ENCODE measurements at places on chromosomes 1 and 21.

DNA sequence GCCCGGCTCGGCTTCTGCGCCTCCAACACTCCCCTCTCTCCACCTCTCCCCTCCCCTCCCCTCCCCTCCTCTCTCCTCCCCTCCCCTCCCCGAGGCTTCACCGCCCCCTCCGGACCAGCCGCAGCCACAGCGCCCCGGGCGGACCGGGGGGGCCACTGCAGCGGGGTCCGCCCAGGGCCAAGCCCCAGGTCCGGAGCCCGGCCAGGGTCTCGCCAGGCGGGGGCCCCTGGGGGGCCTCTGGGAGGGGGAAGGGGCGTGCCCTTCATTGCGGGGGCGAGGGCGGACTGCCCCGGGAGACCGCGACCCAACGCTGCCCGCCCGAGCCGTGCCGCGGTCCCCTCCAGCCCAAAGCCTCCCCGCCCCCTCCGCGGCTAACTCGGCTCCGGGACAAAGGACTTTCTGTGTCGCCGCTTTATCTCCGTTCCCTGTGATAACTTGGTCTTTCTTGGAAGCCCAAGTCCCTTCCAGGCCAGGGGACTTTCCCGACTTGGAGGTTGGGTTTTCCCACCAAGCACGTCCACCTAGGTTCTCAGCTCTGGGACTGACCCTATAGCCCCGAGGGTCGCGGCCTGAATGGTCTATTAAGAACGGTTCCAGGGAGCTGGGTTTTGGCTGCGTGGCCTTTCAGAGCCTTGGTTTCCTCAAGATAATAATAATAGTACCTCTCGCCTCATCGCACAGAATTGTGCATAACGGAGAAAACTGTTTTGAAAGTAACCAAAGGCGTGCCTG lies at the start of gene UBQLN4:
Gene UBQLN4 (minus strand): TSS at position 31 of the 732 bp plus-strand sequence. CDS start 97 bp downstream, outside the sequence.
- DNase-seq: peak; percentile 84

- no peak for DNase-seq
Measured at GRCh38 chr1:21621051-21621450, 48.1 kb downstream of the RAP1GAP start.

- peak; percentile 38 for DNase-seq
Measured at GRCh38 chr1:65065524-65066418, 82.2 kb upstream of the AK4 start.

DNA sequence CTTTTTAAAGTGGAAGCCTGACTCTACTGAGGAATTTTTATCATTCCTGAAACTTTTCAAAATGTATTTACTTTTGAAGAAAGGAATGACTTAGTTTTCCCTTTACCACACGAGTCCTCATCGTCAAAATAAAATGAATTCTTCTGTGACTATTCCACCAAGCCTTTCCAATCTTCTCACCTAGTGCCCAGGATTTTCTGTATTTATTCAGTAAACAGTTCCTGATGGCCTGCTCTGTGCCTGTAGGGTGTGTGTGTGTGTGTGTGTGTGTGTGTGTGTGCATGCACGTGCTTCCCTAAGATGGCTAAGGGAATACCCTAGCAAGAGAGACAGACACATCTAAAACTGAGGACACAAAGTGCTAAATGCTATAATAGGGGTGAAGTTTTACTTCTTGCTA lies 395.0 kb upstream of the USP24 start:
- no peak for DNase-seq

DNA sequence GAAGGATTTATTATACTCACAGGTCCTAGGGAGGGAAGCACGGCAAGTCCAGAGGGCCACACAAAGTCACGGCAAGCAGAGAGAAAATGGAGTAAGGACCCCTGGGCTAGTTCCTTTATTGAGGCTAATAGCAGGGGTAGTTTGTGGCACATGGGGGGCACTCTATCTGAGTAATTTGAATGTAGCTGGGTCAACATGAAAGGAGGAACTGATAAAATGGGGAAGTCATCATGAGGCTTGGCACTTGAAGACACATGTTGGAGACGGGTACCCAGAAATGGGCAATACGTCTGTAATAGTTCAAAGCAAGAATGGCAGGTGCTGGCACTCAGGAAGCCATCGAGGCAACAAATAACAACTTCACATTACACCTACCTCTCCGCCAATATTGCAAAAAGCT lies 1136.4 kb downstream of the MRPL39 start:
- DNase-seq: no peak

GRCh38 chr1:3170561-3171453 lies 101.8 kb downstream of the PRDM16 start:
- no peak for DNase-seq

DNA sequence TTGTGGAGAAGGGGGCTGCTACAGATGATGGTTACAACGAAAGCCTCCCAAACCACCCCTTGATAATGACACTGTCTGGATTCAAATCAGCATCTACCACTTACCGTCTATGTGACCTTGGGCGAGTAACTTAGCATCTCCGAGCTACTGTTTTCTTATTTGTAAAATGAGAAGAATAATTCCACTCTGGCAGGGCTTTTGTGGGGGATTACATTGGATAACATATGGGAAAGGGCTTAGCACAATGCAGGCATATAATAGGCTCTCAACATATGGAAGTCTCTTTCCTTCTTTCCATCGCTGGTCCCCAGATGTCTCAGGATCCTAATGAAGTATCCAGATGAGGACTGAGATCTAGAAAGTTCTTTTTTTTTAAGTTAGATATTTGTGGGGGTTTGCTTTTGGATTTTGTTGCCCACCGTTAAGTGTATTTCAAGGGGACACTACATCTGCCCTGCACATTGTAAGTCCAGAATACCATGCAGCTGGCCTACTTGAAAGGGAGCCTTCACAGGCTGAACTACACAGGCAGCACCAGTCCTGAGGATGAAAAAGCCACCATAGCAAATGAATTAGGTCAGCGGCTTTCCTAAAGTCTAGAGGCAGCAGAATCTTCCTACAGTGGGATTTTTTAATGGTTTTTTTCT lies 172.2 kb upstream of the IRF2BP2 start:
- peak; percentile 35 for DNase-seq

GRCh38 chr1:188937965-188938551 lies 1539.6 kb downstream of the BRINP3 start:
- no peak for DNase-seq

DNA sequence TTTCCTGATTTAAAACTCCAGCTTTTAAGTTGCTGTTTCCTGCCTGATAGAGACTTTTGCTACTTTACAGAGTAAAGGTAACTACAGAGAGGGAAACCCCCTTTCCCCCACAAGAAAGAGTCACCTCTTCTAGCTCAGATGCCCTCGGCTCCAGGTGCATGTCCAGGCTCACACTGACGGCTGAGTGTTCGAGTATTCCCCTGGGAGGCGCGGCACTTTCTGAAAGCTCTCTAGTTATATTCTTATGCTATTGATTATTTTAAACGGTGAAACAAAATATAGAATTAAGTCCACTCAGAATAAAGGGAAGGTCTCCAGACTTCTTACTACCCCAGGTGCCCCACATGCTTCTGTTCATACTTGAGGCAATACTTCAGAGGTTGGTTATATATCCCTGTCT lies 160.3 kb upstream of the FMN2 start:
- DNase-seq: no peak

DNA sequence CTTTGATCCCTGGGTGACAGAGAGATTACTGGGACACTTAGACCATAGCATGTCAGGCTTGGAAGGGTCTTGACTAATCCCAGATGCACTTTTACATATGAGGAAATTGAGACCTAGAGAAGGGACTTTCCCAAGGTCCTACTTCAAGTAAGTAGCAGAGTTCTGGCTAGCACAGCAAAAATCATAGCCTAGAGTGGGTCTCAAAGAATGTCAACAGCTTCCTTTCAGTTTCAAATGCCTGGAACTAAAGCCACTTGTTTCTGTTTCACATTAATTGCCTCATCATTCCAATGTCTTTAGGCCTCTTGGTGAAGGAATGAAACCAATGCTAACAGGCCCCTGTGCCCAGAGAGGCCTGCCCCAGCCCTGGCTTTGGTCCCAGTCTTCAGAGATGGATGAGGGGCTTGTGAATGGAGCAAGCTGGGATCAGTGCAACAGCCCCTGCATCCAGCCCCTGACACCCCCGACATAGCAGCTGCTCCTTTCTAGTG lies 26.6 kb downstream of the ATF3 start:
- DNase-seq: no peak

- DNase-seq: no peak
Measured at GRCh38 chr1:178940068-178940765, 69.3 kb upstream of the ANGPTL1 start.

- peak; percentile 76 for DNase-seq
Measured at GRCh38 chr1:67766141-67766978, 66.9 kb downstream of the GNG12 start.

GRCh38 chr1:185567440-185567839 lies 166.8 kb upstream of the HMCN1 start:
- no peak for DNase-seq

DNA sequence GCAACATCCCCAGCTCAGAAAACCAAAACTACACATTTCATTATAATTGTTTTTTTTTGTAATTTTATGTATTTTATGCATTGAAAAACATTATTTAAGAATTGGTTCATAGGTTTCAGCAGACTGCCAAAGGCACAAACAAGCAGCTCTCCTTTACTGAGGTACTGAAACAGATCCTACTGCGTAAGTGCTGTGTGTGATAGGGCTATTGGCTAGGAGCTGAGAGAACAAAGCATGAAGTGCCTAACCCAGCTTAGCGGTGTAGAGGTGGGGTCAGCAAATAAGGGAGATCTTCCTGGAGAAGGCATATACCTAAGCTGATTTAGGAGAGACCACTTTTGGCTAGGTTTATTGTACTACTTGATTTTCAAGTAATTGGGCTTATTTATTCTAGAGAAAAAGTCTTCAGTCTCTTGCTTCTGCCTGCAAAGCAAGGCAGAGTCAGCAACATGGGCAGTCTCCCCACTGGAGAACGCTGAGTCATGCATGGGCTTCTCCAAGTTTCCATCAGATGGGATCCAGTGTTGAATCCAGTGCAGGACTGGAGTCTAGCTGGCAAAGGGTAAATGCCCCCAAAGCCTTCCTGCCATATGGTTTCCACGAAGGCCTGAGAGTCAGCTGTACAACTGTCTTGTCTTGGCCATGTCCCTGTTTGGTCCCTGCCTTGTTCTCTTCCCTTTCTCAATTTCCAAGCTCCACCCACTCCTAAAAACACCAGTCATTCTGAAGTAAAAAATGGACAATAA lies 18.0 kb upstream of the YTHDF2 start:
- DNase-seq: no peak

- no peak for DNase-seq
Measured at GRCh38 chr1:5375481-5375880, 616.7 kb downstream of the NPHP4 start.

- DNase-seq: no peak
Measured at GRCh38 chr1:115655916-115656315, 14.1 kb downstream of the VANGL1 start.

DNA sequence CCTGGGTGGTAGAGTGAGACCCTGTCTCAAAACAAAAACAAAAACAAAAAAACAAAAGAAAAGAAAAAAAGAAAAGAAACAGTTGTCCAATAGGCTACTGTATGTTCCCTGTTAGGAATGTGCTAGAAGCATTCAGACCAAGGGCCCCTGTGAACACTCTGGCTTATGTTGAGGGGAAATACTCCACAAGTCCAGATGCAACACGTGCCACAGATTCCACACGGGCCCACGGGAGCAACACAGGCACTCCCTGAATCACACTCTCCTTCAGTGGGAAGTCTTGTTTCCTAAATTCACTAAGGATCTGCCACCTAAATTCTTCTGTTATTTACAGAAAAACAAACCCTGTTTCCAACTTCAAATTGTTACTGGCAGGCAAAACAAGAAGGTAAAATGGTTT lies 291.1 kb downstream of the PCP4 start:
- no peak for DNase-seq

DNA sequence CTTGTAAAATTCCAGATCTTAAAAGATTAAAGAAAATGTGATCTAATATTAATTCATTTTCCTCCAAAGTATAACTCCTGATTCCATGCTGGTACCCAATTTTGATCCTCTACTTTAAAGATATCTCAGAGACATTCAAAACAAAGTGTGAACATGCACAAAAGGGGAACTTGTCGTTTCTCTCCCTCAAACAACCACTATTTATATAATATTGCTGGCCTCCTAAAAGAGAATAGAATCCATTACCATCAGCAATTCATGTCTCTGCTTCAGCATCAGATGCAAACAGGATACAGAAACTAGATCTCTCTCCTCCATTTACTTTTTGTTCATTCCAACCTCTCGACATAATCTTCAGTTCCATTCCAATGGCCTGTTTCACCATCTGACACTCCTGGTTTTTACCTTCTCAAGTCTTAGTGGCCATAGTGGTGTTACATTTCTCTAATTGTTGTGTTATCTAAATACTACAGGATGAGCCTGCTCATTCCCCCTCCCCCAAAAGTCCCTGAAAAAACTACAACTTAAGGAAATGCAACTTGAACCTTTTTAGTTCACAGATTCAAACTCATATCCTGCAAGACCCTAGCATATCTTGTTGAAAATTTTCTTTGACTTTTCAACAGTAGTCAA lies 4.1 kb downstream of the NRIP1 start:
- peak; percentile 61 for DNase-seq

DNA sequence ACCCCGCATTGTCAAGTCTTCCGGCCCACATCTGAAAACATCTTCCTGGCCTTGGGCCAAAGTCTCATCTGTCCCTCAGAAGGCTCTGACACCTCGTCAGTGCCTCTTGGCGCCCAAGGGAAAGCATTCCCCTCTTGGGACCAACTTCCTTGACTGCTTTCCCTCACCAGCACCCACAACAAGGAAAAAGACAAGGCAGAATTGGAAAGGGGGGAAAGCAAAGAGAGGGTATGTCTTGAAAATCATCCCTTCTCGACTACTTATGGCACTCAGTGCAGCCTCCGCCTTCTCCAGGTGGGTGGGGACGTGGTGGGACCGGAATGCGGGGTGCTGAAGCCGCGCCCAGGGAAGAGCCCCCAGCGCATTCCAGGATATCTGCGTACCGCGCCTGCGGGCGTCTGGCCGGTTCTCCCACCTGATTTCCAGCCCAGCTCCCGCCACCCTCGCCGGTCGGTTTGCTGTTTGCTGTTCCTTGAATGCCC lies 554 bp upstream of the SLC39A1 start:
- no peak for DNase-seq

GRCh38 chr1:11622398-11622797 lies 31.8 kb downstream of the FBXO2 start:
- no peak for DNase-seq

- no peak for DNase-seq
Measured at GRCh38 chr1:56715156-56715555, 70.0 kb downstream of the PRKAA2 start.

DNA sequence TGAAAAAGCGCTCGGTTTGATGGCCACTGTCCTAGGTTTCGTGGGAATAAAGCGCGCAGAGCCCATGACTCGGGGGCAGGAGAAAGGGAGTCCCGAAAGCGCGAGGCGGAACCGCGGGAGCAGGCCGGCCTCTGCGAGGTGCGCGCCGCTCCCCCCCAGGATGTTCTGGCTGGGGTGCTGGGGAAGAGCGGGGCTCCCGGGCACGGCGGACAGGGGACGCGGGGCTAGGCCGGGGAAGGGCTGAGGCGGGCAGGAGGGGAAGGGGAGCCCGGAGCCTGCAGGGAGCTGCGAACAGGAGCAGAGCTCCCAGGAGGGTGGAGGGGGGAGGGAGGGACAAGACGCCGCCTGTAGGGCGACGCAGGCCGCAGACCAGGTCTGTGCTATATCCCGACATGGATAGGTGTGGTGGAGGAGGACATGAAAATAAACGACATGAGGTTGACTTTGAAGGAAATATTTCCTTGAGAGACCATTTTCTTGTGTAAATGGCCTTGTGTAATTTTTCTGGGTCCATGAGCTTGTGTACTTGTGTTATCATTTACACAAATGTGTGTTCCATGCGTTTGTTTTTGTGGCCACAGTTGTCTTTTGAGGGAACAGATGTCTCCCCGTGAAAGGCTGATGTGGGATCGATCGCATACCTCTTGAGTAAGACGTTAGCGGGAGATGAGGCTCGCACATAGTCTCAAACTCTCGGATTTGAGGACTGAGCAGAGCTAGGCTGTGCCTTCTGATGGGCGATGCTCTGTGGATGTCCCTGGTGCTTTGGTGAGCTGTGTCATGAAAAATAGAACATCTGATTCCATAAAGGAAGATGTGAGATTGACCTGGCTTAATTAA lies 1.3 kb downstream of the PCNT start:
- peak; percentile 85 for DNase-seq
